ENCODE measurements at places on chromosomes 5 and 9.

DNA sequence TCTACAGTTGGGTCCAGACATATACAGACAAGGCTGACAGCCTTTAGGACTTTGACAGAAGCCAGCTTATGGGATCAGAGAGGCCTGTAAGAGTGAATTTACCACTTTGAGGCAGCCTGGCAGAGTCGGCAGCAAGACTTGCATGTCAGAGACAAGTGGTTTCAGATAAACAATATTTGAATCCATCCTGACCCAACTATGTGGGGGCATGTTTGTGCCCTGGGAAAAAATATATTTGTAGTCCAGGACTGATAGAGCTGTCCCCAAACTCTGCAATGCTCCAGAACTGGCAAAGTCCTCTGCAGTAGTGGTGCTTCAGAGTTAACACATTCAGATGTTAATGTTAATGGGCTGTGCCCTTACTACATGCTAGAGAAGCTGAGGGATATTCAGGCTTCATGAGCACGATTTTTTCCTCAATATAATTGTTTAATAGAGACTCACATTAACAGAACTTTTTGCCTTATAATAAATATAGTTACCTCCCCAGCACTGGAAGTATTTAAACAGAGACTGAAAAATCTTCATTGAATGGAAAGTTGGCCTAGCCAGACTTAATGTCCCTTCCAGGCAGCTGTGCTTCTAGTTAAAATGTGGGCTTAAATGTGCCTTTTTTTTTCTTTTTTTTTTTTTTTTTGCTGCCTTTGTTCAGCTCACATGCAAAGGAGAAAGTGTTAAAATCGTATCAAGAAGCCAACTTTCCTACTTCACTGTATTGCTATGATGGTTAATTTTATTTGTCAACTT, 42.9 kb downstream of the FEM1C start:
- no peak for DNase-seq

DNA sequence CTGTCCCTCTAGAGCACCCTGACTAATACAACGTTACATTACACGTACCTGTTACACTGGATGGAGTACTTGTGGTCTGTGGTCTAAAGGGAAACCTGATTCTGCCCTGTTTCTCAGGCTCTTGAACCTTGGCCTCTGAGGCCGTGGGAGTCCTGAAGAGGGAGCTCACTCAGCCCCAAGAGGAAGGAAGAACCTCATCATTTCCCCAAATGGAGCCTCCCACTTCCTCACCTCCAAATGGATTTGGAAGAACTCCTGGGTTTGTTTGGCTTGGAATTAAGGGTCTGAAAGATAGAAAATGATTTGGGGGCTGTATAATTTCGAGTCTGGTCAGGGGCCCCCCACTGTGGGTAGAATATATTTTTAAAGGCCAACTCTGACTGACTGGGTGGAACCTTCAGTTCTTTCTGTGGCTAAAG, 200.2 kb downstream of the SEMA6A start:
- no peak for DNase-seq

DNA sequence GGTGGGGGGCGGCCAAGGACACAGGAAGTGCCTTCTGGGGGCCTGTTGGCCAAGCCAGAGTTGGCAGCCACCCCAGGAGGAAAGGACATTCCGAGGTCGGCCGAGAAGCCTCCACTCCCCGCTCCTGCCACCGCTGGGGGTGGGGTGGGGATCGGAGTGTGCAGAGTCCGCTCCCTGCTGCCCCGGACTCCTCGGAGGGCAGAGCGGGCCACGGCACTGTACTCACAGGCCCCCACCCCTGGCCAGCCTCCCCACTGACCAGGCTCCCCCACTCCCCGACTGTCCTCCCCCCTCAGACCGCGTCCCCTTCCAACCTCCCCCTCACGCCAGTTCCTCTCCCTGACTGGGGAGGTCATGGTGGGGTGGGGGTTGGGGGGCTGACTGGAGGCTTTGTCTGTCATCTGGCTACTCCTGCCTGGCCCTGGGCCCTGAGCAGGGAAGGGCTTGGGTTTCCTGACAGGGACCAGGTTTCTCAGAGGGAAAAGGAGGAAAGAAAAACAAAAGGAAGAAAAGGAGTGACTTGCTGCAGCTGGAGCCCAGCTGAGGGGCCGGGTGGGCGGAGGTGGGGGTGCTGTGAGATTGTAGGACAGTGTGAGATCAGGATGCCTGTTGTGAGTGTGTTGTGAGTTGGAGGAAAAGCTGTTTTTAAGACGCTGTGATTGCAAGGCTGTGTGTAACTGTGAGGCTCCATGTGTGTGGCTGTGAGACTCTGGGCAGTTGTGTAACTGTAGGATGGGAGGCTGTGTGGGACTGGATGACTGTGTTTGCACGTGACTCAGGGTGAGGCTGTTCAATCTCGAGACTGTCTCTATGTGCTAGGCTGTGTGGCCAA, 29.7 kb downstream of the CNTFR start:
- DNase-seq = no peak

DNA sequence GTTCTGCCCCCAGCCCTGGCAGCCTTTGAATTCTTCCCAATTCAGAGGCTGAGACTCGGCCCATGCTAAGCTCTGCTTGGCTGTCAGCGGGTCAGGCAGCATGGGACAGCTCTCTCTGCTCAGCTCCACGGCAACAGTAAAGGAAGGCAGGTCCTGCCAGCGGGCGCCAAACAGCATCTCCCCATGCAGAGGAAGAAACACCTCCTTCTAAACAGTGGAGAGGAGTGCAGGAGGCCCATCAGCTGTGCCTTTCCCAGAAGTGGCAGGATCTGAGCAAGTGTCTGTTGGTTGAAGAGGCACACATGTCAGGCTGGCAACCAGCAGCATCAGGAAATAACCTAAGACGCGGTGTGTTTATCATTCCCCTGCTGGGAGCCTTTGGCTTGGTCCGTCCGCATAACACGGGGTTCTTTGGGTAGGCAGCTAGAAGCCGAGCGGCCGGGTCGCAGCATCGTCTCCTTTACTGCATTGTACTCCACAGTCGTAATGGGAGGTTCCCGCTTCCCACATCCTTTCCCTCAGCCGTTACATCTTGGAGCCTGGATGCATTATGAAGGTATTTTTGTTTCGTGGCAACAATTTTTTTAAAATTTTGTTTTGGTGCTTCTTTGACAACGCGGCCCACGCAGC, 42.7 kb upstream of the NCS1 start:
- DNase-seq = no peak

DNA sequence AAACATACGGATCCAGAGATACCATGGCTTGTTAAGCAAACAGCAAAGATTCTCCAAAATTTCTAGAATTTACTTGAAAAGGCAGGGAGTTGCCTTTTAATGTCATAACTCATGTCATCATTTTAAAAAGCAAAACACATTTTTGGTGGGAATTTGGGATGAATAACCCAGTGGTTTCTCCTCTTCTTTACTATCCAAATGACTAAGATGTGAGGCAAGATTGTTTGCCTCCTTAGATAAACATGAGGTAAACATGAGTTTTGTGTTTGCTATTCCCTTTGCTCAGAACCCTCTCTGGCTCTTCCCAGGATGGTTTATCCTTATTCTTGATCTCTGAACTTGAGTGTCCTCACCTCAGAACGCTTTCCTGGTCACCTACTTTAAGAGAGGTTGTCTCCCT, 267.0 kb downstream of the EBF1 start:
- no peak for DNase-seq

GRCh38 chr9:27109621-27110020, 596 bp downstream of the TEK start:
- no peak for DNase-seq

DNA sequence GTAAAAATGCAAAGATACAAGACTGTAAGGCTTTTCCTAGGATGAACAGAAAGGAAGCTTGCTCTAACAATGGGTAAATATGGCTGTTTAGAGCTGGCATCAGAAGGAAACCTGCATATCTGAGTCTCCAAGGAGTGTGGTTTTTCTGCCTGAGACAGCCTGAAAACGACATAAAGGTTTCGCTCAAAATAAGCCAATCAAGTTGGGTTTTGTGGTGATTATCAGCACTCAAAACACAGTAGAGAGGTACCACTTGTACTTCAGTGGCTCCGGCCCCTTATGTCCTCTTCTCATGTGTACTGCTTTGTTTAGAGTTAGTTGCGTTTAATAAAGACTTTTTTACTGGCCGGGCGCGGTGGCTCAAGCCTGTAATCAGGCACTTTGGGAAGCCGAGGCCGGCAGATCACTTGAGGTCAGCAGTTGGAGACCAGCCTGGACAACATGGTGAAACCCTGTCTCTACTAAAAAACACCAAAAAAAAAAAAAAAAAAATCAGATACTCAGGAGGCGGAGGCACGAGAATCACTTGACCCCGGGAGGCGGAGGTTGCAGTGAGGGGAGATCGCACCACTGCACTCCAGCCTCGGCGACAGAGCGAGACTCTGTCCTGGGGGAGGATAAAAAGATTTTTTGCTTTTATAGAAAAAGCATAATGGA, 39.4 kb downstream of the KLF9 start:
- no peak for DNase-seq

DNA sequence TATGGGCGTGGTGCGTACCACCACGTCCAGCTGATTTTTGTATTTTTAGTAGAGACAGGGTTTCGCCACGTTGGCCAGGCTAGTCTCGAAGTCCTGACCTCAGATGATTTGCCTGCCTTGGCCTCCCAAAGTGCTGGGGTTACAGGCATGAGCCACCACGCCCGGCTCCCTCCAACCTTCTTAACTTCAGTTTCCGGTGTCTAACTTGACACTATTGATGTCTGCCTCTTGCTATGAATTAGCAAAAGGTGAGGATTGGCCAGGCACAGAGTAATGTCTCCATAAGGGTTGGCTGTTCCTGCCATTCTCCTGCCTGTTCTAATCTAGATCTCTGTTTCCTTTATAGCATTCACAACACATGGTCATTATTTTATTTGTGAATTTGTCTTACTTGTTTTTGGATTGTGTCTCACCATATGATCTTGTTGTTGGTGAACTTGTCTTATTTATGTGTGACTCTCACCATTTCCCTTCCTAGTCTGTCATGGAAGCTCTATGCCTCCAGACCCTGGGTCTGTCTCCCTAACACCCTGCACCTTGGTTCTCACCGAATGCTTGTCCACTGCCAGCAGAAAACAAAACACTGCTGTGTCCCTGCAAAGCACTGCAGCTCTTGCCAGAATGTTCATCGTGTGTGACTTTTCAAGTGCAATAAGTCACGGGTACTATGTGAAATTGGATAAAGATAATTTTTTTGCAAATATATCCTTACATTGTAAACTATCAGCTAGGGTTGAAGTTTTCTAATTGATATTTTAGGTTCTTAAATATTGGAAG, 26.0 kb downstream of the BASP1 start:
- no peak for DNase-seq

GRCh38 chr9:99222416-99223270, 561 bp downstream of the SEC61B start:
- DNase-seq = no peak

DNA sequence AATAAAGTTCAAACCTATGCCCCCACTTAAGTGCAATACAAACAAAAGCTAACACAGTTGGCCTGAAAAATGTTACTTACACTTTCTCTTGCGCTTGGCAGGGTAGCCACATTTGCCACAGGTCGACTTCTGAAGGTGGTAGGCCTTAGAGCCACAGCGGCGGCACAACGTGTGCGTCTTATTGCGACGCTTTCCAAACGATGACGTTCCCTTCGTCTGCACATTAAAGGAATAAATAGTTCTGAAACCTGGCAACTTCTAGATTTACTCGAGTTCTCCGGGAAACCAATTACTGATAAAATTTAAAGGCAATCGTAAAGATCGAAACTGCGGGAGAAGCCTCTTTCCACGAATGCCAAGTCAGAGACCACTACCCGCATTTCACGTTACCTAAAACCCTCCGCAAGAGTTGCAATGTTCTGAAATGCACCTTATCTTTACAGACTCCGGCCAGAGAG, 602 bp downstream of the RPL37 start:
- DNase-seq = no peak

DNA sequence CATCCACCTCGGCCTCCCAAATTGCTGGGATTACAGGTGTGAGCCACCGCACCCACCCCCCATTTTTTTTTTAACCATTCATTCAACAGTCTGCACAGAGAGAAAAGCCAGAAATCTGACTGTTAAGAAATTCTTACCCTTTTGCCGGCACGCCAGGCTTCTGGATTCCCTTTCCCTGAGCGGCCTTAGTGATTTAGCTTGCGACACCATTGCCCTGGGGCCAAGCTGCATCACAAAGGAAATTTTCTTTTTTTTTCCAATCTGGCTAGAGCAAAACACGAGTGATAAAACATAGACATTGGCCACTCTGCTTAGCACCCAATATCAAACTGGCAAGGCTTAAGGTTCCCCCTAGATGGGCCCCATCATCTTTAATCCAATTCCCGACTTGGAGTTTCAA, 21.2 kb upstream of the ATOSB start:
- DNase-seq = no peak

DNA sequence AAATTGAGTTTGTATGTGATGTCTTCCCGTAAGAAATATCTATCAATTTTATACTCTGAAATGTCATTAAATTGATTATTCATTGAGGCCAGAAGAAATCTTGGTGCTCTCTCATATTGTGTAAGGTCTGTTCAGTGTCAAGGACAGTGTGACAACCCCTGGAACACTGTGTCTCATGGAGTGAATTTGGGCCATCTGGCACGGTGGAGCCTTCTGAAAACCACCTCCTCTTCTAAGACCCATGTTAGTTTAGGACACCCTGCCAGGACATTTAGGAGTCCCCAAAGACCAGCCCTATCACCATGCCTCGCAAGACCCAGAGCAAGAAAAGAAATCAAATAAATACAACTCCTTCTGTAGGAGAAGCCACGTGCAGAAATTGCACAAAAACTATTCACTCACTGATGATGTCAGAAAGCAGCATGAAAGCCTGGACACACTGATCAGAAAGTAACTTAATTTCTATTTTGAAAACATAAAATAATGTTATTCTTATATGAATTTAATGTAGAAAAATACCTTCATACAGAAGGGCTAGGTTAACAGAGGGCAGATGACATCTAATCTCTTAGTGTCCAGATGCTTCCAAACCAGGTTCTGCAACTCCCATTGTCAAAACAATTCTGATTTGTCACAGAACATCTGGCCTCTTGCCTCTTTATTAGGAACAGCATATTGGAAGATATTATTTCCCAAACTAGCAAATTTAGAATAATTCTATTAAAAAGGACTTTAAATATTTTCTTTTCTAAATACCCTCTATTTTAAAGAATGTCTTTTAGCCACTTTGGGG, 298.8 kb downstream of the NR2F1-AS1 start:
- DNase-seq = no peak

DNA sequence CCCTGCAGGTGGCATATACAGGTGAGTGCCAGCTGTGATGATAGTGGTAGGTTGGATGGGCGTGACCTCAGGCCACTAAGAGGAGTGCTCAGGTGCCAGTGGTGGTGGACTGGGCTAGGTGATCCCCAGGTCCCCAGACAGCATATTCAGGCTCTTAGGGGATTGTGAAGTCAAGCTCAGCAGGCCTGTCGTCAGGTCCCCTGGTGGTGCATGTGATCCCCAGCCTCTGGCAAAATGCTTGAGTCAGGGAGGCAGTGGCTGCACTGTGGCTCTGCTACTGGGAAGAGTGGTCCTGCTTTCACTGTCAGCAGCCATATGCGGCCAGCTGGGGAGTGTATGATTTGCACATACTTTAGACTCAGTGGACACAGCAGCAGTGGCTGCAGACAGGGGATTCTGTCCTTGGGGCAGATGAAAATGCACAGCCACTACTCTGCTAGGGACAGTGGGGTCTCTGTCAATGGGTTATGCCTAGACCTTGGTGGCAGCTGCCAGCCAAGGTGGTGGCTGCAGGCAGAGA, 31.6 kb upstream of the CTSL start:
- DNase-seq = no peak

GRCh38 chr9:77753180-77753579, 105.1 kb upstream of the GNA14 start:
- DNase-seq = no peak

Measured in iPS DF 19.7 (cell line).